ENCODE measurements at places on chromosomes 13 and 19.

DNA sequence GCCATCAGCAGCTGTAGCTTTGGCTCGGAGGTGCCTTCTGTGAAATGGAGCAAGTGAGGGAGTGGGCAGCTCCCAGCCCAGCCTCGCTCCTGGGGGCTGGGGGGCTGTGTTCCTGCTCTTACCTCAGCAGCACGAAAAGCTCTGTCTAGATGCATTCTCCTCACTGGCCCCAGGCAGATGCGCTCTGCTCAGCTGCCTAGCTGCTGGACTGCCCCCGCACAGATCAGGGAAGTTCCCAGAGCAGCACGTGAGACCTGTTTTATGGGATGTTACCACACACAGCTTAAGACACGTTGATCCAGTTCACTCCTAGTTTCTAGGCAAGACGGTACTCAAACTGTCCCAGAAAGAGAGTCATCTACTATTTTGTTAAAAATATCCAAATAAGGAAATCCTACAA lies 13.6 kb downstream of the LCP1 start:
- peak; percentile 24 for DNase-seq

- peak; percentile 59 for DNase-seq
These were observed 2.7 kb upstream of the SAMD1 start for GRCh38 chr19:14093117-14093823.

GRCh38 chr13:70107125-70107497 lies 515 bp upstream of the ATXN8OS start:
- no peak for DNase-seq

DNA sequence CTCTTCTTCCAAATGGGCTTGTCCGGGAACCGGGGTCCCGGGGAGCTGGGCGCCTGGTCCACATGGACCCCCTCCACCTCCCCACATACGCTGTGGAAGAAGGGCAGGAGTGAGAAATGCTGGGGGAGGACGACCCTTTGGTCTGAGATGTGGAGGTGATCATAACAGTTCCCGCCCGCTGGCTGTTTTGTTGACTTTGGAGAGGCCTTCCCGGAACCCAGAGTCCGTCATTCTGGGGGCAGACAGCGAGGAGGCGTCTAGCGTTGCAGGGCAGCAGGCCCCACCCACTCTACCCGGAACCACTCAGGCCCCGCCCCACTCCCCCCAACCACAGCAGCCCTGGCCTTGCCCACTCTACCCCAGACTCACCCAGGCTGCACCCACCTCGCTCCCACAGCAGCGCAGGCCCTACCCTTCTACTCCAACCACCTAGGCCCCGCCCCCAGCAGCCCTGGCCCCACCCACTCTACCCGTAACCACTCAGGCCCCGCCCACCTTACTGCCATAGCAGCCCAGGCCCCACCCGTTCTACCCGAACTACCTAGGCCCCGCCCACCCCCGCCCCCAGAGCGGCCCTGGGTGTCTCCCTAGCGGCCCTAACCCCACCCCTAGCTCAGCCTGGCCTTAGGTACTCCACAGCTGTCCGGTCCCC lies 7.1 kb downstream of the GPR108 start:
- peak; percentile 80 for DNase-seq

DNA sequence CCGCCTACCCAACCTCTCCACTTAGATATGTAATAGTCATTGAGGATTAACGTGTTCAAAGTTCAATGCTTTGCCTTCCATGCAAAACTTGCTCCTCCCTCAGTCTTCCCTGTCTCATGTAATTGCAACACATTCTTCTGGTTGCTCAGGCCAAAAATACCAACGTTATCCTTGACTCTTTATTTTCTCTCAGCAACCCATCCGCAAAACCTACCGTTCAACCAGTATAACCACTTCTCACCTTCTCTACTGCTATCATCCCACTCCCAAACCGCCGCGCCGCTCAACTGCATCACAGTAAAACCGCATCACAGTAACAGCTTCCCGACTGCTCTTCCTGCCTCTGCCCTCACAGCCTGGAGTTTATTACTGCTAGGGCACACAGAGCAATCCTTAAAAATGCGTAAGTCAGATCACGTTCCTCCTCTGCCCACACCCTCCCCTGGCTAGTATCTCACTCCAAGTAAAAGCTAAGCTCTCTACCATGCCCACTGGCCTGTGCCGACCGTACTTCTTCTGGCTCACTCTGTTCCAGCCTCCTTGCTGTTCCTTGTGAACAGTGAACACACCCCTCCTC lies 8.2 kb downstream of the MTIF3 start:
- DNase-seq: no peak

GRCh38 chr19:47376589-47377144 lies 27.6 kb downstream of the DHX34 start:
- DNase-seq: no peak

- no peak for DNase-seq
These were observed 198.2 kb upstream of the TMTC4 start for GRCh38 chr13:100872761-100873160.

DNA sequence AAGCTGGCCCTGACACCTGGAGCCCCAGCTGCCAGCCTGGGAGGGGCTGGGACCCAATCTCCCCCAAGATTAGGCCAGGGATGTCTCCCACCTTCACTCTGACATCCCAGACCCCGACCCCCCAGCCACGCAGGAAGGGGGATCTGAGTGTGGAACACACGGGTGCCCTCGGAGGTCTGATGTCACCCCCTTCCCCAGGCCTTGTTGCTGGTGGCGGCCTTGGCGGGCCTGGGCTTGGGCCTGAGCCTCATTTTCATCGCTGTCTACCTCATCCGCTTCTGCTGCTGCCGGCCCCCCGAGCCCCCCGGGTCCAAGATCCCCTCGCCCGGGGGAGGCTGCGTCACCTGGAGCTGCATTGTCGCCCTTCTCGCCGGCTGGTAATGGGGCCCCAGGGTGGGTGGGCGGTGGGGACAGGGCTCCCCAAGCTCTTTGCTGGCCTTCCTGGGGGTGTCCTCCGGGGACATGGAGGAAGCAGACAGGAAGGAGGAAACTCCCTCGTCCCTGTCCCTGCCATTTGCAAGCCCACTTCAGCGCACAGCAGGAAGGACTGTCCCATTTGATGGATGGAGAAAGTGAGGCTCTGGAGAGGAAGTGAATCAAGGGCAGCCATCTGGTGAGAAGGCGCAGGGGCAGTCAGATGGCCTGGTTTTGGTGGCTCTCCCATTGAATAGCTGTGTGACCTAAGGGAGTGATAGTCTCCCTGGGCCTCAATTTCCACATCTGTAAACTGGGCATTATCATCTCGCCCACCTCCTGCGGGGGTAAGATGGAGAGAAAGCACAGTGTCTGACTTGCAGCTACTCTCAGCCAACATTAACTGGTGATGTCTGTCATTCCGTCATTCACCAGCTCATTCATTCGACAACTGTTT lies 3.9 kb downstream of the TTYH1 start:
- no peak for DNase-seq

- DNase-seq: peak; percentile 44
These were observed 6.4 kb downstream of the AXL start for GRCh38 chr19:41225238-41226052.

- DNase-seq: no peak
These were observed 774.8 kb upstream of the ARGLU1 start for GRCh38 chr13:107342747-107343146.

- DNase-seq: no peak
These were observed 403.9 kb downstream of the LIG4 start for GRCh38 chr13:107811233-107812013.

DNA sequence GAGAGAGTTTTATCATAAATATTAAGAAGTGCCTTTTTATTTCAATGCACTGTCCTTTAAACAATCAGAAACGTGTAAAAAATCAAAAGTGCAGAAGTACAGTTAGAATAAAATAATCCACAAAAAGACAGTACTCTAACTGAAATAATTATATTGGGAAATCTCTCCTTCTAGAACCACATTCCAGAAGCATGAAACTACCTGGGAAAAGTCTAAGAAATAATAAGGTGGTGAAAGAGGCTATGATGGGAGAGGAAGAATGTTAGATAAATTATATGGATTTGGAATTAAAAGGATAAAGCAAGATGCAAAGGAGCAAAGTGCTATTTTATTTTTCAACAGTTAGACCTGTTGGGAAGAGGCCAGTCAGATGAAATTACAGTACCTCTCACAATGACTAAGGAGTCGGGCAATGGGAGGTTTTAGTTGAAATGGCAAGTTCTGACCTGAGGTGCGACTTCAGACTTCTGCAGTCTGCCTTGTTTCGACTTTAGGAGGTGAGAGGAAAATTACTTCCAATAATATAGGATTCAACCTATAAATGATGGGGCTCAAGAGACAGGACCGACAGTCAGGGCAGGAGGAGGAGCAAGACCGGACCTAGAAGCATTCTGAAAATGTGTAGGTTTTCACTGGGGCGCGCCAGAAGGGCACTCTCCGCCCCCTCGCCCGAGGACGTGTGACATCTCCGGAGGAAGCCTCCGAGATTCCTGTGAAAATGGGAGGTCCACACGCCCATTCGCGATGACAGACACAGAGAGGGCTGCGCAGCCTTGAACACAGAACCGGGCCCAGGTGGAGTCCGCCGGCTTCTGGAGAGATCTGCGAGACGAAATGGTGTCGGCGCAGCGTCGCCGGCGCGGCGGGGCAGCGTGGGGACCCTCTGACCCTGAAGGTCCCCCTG lies 717 bp downstream of the SPRYD7 start:
- DNase-seq: peak; percentile 72

DNA sequence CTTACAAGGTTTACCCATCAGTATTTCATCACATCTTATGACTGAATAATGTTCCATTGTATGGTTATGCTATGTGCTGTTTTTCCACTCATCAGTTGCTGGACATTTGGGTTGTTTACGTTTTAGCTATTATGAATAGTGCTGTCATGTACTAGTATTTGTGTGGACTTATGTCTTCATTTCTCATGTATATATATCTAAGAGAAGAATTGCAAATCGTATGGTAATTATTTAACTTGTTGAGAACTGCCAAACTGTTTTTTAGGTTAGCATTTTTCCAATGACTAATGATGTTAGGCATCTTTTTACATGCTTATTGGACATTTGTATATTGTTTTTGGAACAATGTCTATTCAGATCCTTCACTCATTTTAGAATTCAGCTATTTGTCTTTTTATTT lies 368.3 kb downstream of the LMO7 start:
- no peak for DNase-seq

DNA sequence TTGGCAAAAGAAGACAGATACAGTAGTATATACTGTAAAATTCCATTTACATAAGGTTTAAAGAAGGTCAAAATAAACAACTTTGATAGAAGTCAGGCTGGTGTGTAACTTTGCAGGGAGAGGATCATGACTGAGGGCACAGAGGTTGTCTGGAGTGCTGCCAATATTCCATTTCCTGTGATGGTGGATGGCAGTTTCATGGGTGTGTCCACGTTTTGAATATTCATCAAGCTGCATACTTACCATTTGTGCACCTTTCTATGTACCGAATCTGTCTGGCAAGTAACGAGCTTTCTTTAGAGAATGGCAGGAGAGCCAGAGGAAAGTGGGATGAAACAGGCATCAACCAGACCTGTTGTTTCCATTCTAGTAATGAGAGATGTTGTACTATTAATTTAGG lies 420.5 kb upstream of the HTR2A start:
- no peak for DNase-seq

Data from hematopoietic multipotent progenitor cell treated with erythropoietin and hydrocortisone succinate and interleukin-3 and kit ligand, for 8 days (in vitro differentiated cells).